T-helper 17 cell (primary cell): ENCODE measurements at places on chromosomes 16 and 17.

DNA sequence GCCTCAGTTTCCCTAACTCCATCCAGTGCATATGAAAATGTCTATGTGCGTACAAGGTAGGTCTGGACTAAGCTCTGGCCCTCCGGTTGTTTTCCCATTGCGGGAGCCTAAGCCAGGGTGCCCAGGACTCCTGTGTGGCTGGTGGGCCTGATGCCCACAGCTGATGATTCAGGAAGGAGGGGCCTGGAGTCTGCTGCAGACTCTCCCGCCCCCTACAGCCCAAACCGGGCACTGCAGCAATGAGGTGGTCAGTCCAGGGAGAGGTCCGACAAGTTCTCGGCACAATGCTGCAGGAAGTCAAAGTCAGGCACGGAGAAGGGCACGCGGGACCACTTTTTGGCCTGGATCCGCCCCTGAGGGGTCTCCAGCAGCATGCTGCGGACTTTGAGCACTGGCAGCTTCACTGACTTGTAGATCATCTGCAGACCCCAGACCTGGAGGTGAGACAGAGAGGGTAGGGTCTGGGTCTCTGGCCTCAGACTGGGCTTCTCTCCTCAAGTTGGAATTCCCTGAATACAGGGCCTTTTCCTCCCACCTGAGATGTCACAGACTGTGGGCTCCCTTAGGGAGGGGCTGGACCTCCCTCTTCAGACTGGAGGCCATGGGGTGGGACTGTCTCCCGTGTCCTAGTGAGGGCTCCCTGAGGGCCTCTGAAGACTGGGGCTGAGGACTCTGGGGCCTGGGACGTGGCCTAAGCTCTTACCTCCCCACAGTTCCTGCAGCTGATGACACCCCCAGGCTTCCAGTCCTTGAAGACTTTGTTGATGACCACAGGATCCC, 3.4 kb upstream of the ZNF385C start:
- peak; percentile 34 for DNase-seq

GRCh38 chr16:1980030-1980769, 1.1 kb downstream of the NOXO1 start:
- no peak for DNase-seq

- DNase-seq = no peak
Observed at GRCh38 chr17:661509-661908, 53.1 kb downstream of the VPS53 start.

- DNase-seq = no peak
Observed at GRCh38 chr17:37564252-37564651, 45.0 kb downstream of the SYNRG start.

DNA sequence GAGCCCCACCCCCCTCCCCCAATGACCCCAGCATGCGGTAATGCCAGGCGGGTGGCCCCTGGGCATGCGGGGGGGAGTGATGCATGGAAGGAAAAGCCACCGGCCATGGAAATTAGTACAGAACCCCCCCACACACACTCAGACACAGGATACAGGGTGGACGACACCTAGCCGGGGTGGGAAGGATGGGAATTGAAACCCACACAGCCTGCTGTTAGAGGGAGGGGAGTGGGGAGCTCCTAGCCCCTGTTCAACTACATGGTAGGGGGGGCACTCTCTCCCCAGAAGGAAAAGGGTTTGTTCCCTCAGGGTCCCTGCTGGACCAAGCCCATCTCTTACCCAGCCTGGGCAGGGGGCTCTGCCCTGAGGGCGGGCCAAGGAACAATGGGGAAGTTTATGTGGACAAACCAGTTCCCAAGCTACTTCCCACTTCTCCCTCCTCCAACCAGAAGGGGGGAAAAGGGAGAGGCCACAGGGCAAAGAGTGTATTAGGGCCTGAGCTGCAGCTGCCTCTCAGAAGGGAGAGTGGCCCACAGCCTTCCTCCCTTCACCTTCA, 5.2 kb downstream of the TMUB2 start:
- DNase-seq = no peak

DNA sequence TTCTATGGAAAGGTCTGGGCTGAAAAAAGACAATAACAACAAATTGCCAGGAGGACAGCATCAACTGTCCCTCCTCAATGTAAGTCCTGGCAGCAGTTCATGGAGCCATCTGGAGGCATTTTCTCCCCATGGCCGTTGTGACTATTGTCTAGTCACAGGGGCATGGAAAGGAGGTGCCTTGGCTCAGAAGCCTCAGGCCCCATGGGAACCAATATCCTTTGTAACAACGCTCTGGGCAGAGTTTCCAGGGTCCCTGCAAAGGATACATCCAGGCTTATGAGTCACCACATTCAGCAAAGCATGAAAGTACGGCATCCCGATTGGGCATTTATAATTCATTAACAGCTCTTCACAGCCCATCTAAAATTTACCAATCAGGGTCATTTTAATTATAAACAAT, 85.2 kb downstream of the GLG1 start:
- no peak for DNase-seq

DNA sequence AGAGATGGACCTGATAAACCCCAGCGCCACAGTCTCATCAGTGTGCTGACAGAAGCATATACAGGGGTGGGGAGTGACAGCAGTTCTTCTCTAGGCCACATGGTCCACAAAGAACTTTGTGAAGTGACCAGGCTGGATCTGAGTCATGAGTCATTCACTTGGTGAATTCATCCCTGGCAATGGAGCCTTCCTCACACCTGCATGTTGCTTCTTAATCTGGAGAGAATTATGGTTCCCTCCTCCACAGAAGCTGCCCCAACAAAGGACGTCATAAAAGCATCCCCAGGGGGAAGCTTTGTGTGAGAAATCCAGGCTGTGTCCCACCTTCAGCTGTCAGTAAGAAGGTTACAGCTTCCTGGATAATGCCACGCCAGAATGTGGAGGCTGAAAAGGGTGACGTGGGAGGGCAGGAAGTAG, 215.6 kb upstream of the MAF start:
- no peak for DNase-seq

- no peak for DNase-seq
Observed at GRCh38 chr16:4663465-4663776, 29.9 kb upstream of the NUDT16L1 start.

DNA sequence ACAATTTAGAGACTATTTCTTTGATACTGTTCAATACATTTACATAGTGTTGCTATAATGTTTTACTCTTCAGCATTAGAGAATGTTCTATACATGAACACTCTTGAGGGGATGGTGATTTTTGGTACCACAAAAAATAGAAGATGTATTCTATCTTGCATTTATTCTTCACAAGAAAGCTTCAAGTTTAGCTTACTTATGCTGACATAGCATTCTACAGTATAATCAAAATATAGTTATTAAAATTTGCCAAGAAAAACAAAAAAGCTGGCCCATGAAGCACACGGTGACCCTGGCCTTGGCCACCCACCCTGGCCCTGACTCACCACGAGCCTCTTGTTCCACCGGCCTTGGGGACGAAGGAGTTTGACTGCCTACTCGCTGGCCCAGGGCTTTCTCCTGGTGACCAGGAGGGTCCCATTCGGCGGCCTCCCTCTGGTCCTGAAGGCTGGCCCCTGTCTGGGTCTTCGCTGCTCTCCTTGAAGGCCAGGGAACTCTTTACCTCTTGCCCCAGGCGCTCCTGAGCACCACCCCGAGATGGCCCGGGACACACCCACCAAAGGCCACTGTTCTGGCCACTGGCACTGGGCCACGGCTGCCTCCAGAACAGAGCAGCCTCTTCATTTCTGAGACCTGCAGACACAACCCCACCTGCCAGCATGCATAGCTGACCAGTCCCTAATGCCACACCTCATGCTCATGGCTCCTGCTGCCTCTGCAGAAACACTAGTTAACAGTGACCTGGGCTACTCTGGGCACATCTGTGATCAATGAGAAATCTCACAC, 22.5 kb upstream of the ICAM2 start:
- no peak for DNase-seq

- no peak for DNase-seq
Observed at GRCh38 chr17:55254375-55254774, 10.4 kb upstream of the HLF start.

GRCh38 chr16:17403156-17403809, 67.5 kb downstream of the XYLT1 start:
- no peak for DNase-seq

DNA sequence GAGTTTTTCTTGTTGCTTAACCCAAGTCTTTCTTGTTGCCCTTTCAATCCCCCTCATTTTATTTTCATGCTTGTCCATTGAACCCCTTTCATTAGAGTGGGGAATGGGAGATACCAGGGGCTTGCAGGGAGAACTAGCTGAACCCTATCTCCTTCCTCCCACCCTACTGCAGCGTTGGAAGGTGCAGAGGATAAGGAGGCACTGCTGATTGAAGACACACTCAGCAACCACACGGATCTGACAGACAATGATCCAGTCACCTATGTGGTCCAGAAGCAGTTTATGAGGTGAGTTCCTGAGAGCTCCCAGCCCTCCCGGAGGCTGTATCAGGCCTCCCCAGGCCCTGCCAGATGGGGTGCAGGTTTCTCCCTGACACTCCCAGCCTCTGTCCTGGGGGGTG, 32.5 kb downstream of the ANKRD40 start:
- no peak for DNase-seq

DNA sequence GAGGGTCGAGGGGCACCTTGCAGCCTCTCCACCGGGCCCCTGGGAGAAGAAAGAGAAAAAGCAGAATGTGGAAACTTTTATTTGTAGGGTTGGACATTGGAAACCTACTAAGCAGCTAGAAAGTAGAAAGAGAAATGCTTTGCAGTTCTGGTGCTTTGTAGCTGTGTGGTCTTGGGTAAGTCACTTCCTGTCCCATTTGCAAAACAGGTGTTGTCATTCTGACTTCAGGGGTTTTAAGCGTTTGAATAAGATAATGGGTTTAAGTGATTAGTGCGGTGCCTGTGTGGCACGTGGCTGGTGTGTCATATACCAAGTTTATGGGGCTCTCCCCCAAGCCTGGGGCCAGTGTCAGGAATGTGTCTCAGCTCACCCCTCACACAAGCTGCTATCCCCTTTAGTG, 1.6 kb downstream of the CA4 start:
- DNase-seq = no peak

DNA sequence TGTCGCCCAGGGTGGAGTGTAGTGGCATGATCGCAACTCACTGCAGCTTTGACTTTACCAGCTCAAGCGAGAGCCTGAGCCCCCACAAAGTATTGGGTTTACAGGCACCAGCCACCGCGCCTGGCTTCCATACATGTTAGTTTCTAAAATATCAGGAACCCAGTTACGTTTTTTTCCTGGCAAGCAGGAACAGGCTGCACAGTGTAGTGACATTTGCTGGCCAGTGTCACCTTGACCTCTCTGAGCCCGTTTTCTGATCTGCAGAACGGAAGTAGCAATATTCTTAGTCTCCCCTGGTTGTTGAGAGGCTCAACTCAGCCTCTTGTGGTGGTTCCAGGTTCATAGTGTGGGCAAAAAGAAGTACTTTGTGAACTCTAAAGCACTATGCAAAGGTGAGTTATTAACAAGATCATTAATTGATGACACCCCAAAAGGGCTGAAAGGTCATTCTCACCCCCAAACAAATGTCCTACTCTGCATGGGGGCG, 15.6 kb downstream of the IGF2BP1 start:
- DNase-seq = no peak

DNA sequence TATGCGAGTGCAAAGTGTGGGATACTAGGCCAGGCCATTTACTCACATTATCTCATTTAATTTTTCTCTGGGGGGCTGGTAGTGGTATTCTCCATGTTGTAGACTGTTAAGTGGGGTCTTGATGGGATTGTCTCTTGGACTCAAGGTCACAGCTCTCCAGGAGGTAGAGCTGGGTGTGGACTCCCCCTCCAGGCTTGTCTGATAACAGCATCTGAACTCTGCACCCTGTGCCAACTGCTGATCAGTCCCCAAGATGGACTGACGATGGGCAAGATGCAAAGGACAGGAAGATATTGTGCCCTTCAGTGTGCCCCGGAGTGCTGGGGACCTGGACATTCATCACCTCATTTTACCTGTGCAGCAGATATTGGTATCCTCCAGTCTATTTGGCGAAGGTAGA, 147.8 kb downstream of the MSI2 start:
- DNase-seq = no peak

- DNase-seq = no peak
Observed at GRCh38 chr16:28513484-28514181, 7.0 kb upstream of the IL27 start.

- DNase-seq = no peak
Observed at GRCh38 chr16:84599521-84600202, 18.2 kb downstream of the COTL1 start.
